ENCODE measurements at places on chromosomes 3 and 15.

DNA sequence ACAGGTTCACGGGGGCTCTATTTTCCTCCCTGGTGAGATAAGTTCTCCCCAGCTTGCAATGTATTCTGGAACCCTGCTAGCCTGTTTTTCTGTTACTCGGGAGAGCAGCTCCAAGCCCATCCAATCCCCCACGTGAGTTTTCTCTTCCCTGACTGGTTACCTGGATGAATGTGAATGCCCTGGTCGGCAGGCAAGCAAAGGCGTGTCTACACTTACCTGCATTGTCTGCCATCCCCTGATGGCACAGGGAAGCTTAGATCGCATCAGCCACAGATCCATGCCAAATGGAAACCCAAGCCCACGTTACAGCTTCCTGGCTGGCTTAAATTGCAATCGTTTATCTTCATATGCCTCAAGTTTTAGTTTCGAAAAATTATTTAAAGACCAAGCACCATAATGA lies 149.9 kb downstream of the FOXP1 start:
- H3K27me3 ChIP-seq = no peaks in the 10 kb centered on the region
- H3K36me3 ChIP-seq = no peaks in the 10 kb centered on the region
- peaks cover 47% of the 10 kb centered on the region for H3K4me1 ChIP-seq
- H3K27ac ChIP-seq = no peak overlapping the region

DNA sequence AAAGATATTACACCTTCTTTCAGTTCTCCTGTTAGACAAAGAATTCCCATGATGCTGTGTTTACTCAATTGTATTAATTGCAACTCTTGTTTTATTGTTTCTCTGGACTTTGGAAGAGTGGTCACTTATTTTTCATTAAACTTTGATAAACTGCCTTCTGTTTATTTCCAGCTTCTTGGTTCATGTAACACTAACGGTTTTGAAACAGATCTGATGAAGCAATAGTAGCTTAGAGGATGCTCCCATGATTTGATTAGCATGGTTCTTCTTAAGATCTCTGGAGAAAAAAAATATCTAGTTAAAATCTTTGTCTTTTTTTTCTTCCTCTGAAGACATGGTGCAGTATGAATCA lies 90.1 kb downstream of the FNDC3B start:
- no peak overlapping the region for H3K4me3 ChIP-seq
- no peaks in the 10 kb centered on the region for H3K36me3 ChIP-seq
- H3K27me3 ChIP-seq = no peaks in the 10 kb centered on the region
- peak overlapping the region; percentile 86 for H3K27ac ChIP-seq
- no peak for DNase-seq

GRCh38 chr3:9137676-9138075 lies 111.8 kb downstream of the SRGAP3 start:
- peaks cover 6% of the 10 kb centered on the region for H3K27me3 ChIP-seq
- H3K4me1 ChIP-seq = peaks cover 20% of the 10 kb centered on the region
- no peaks in the 10 kb centered on the region for H3K36me3 ChIP-seq
- H3K4me3 ChIP-seq = no peak overlapping the region

- H3K4me3 ChIP-seq = no peak overlapping the region
- peaks cover under 1% of the 10 kb centered on the region for H3K36me3 ChIP-seq
- H3K27ac ChIP-seq = peak overlapping the region; percentile 30
Observed at GRCh38 chr15:64452988-64453688, 7.2 kb upstream of the ZNF609 start.

GRCh38 chr3:193827871-193828270 lies 234.9 kb downstream of the OPA1 start:
- DNase-seq = no peak
- no peaks in the 10 kb centered on the region for H3K4me1 ChIP-seq
- no peak overlapping the region for H3K4me3 ChIP-seq
- H3K36me3 ChIP-seq = no peaks in the 10 kb centered on the region
- H3K27me3 ChIP-seq = no peaks in the 10 kb centered on the region
- H3K27ac ChIP-seq = no peak overlapping the region

DNA sequence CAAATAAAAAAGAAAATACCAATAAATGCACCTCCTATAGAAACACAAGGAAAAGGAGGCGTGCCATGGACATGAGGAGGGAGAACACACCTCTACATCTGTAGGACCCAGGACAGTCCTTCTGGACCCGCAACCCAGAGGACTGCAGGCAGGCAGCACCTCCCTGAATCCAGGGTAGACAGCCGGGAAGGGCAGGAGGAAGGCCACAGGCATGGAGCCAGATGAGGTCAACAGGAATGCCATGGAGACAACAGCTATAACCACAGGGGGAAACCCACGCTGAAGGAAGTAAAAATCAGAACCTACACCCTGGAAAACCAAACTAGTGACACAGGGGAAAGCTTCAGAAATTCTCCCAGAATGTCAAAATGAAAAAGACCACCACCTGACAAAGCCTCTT lies 248.8 kb upstream of the NSMCE3 start:
- H3K27me3 ChIP-seq = no peaks in the 10 kb centered on the region
- H3K36me3 ChIP-seq = no peaks in the 10 kb centered on the region
- no peak for DNase-seq
- H3K4me3 ChIP-seq = no peak overlapping the region
- no peak overlapping the region for H3K27ac ChIP-seq

- peak overlapping the region; percentile 39 for H3K27ac ChIP-seq
- H3K36me3 ChIP-seq = no peaks in the 10 kb centered on the region
- peak; percentile 73 for DNase-seq
- peaks cover 22% of the 10 kb centered on the region for H3K4me1 ChIP-seq
Observed at GRCh38 chr15:25568751-25569150, 129.9 kb upstream of the UBE3A start.

- H3K36me3 ChIP-seq = no peaks in the 10 kb centered on the region
- no peak overlapping the region for H3K4me3 ChIP-seq
- DNase-seq = no peak
- H3K27me3 ChIP-seq = no peaks in the 10 kb centered on the region
Observed at GRCh38 chr15:71353171-71353570, 237.9 kb downstream of the THSD4 start.

DNA sequence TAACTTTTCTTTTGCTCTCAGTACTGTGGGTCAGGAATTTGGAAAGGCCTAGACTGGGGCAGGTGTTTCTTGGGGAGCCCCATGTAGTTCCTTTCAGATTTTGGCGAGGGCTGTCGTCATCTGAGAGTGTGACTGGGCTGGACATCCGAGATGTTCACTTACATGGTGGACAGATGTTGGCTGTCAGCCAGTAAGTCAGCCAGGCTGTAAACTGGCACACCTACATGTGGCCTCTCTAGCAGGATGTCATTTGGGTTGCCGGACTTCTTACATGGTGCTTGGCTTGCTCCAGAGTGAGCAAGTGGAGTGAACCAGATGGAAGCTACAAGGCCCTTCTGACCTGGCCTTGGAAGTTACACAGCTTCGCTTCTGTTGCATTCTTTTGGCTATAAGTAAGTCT lies 20.7 kb downstream of the TATDN2 start:
- H3K4me3 ChIP-seq = no peak overlapping the region
- H3K27me3 ChIP-seq = no peaks in the 10 kb centered on the region
- peaks cover 12% of the 10 kb centered on the region for H3K36me3 ChIP-seq
- DNase-seq = no peak

- no peak for DNase-seq
- no peak overlapping the region for H3K4me3 ChIP-seq
- H3K27ac ChIP-seq = no peak overlapping the region
- H3K27me3 ChIP-seq = peaks cover 12% of the 10 kb centered on the region
- H3K4me1 ChIP-seq = no peaks in the 10 kb centered on the region
- no peaks in the 10 kb centered on the region for H3K36me3 ChIP-seq
Observed at GRCh38 chr3:125219261-125219701, 6.7 kb upstream of the SLC12A8 start.

GRCh38 chr15:68379759-68380290 lies 52.1 kb downstream of the ITGA11 start:
- H3K4me3 ChIP-seq = no peak overlapping the region
- no peak overlapping the region for H3K27ac ChIP-seq
- peak; percentile 18 for DNase-seq
- no peaks in the 10 kb centered on the region for H3K36me3 ChIP-seq
- peaks cover 7% of the 10 kb centered on the region for H3K4me1 ChIP-seq

GRCh38 chr15:45660231-45660979 lies 25.6 kb downstream of the SQOR start:
- DNase-seq = peak; percentile 72
- peaks cover 39% of the 10 kb centered on the region for H3K36me3 ChIP-seq
- peaks cover 37% of the 10 kb centered on the region for H3K4me1 ChIP-seq
- H3K27me3 ChIP-seq = no peaks in the 10 kb centered on the region
- H3K27ac ChIP-seq = peak overlapping the region; percentile 73

DNA sequence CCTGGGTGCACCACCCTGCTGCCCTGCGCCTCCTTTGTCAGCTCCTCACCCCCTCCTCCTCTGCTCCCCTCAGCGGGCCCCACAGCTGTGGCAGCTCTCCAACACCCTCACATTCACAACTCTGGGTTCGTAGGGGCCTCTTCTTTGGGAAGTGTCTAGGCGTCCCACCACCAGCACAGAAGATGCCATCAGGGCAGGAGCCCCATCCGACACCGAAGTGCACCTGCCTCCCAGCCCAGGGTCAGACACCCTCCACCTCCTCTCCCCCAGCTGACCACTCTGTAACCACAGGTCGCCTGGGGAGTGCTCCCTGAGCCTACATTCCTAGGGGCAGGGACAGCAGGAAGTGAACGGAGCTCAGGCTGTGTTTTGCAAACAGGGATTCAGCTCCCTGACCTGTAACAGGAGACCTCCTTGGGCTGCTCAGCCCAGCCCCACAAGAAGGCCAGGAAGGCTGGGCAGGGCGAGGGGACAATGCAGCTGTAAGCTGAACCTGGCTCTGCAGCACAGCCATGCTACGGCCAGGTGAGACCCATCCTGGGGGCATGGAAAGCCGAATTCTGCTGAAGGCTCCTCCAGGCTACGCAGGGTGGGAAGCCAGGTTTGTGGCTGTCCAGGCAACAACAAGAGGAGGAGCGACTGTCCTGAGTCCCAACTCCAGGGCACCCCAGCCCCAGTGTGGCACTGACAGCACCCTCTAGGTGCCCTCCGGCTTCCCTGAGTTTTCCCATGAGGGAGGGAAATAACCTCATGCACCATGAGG lies 269.0 kb downstream of the GOLGA6L6 start:
- DNase-seq = no peak
- peaks cover 6% of the 10 kb centered on the region for H3K27me3 ChIP-seq
- no peaks in the 10 kb centered on the region for H3K36me3 ChIP-seq
- no peak overlapping the region for H3K4me3 ChIP-seq

- no peak overlapping the region for H3K4me3 ChIP-seq
- no peaks in the 10 kb centered on the region for H3K27me3 ChIP-seq
- peak; percentile 84 for DNase-seq
- no peaks in the 10 kb centered on the region for H3K36me3 ChIP-seq
- peak overlapping the region; percentile 19 for H3K27ac ChIP-seq
- peaks cover 25% of the 10 kb centered on the region for H3K4me1 ChIP-seq
Observed at GRCh38 chr3:13484851-13485590, 4.9 kb downstream of the HDAC11 start.

DNA sequence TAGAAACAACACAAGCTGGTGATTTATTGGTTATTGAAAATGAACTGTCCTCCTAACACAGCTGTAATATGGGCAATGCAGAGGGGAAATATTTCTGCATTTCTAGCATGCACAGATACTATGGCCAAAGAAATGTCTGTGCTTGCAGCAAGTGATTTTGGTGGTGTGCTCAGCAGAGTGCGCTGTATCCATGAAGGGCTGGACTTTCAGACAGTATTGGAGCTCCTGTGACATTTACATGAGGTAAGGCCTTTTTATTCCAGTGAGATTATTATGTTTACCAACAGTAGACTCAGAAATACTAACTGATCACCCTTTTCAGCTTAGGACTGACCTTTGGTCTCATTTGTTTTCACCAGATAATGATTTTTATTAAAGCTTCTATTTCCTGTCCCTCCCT lies 1302.6 kb upstream of the EPHA6 start:
- H3K36me3 ChIP-seq = no peaks in the 10 kb centered on the region
- H3K27me3 ChIP-seq = no peaks in the 10 kb centered on the region
- DNase-seq = no peak
- no peak overlapping the region for H3K4me3 ChIP-seq
- H3K27ac ChIP-seq = no peak overlapping the region
- no peaks in the 10 kb centered on the region for H3K4me1 ChIP-seq

DNA sequence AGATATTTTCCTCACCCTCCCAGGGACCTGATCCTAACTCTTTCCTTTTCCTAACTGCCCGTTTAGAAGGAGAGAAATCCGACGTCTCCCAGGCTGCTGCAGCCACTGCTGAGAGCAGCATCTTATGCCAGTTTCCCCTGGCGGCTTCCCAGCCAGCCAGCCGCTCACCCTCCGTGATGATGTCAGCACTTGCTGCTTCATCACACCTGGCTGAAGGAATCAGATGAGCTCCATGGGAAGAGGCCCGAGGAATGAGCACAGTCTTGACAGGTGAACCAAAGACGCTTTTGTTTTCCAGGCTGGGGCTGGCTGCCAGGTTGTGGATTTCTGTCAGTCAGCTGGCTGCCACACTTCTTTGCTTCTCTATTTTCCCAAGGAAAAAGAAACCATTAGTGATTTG lies 445.1 kb upstream of the RBMS3 start:
- no peaks in the 10 kb centered on the region for H3K4me1 ChIP-seq
- H3K27me3 ChIP-seq = no peaks in the 10 kb centered on the region
- no peak for DNase-seq
- no peak overlapping the region for H3K27ac ChIP-seq
- no peaks in the 10 kb centered on the region for H3K36me3 ChIP-seq

- DNase-seq = peak; percentile 38
- H3K4me3 ChIP-seq = no peak overlapping the region
- H3K27me3 ChIP-seq = no peaks in the 10 kb centered on the region
- H3K4me1 ChIP-seq = no peaks in the 10 kb centered on the region
Observed at GRCh38 chr3:43035801-43036365, 56.8 kb downstream of the GASK1A start.

DNA sequence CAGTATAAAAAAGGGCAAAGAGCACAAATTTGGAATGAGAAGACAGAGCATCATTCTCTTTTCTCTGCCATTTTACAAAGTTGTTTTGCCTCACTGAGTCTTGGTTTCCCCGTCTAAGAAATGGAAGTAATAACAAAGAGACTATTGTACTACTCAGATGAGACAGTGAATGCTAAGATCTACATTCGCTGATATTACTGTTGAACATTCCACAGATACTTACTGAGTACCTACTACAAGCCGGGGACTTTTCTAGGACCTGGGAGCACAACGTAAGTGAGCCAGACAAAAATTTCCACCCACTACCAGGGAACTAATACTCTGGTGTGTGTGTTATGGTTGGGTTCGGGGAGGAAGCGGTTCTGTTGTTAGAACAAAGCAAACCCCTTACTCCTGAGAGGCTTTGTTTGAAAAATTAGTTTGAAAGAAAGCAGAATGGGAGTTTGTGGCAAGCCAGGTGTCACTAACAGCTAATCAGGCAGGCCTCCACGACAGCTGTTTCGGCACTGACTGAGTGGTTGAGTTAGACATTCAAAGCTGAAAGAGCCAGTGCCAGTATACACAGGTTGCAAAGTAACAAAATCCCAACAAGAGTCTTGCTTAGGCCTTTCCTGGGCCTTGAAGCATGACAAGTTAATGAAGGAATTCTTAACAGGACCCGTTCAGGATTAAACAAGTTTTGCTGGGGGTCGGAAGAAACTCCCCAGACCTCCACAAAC lies 458.3 kb downstream of the EDEM1 start:
- no peak for DNase-seq
- no peaks in the 10 kb centered on the region for H3K36me3 ChIP-seq
- H3K4me3 ChIP-seq = no peak overlapping the region
- H3K4me1 ChIP-seq = no peaks in the 10 kb centered on the region
- no peak overlapping the region for H3K27ac ChIP-seq

GRCh38 chr3:45365060-45365459 lies 23.3 kb upstream of the LARS2 start:
- H3K27ac ChIP-seq = no peak overlapping the region
- DNase-seq = no peak
- H3K4me3 ChIP-seq = no peak overlapping the region
- no peaks in the 10 kb centered on the region for H3K27me3 ChIP-seq
- H3K36me3 ChIP-seq = no peaks in the 10 kb centered on the region
- H3K4me1 ChIP-seq = no peaks in the 10 kb centered on the region

GRCh38 chr3:30493911-30494311 lies 112.5 kb upstream of the TGFBR2 start:
- peak overlapping the region; percentile 86 for H3K27ac ChIP-seq
- H3K4me3 ChIP-seq = no peak overlapping the region
- H3K27me3 ChIP-seq = no peaks in the 10 kb centered on the region
- peak; percentile 82 for DNase-seq

All from sigmoid colon (tissue), 7 donors.